ENCODE measurements at places on chromosomes 7 and 10.

GRCh38 chr10:17430647-17431355, 23.6 kb downstream of the ST8SIA6 start:
- peak; percentile 71 for DNase-seq

DNA sequence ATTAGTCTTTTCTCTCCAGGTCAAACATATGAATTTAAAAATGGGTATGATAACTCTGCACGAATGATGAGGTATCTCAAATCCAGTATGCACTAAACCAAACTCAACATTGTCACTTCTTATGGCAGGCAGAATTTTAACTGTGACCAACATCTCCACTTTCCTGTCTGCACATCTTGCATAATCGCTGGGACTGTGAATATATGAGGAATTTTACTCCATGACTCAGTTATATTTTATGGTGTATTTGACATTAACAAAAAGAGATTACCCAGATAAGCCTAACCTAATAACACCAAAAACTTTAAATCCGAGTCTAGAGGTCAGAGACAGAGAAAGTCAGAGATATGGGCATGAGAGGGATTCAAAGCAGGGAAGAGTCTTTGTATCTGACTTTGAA, 454.5 kb upstream of the SEMA3D start:
- DNase-seq = no peak

DNA sequence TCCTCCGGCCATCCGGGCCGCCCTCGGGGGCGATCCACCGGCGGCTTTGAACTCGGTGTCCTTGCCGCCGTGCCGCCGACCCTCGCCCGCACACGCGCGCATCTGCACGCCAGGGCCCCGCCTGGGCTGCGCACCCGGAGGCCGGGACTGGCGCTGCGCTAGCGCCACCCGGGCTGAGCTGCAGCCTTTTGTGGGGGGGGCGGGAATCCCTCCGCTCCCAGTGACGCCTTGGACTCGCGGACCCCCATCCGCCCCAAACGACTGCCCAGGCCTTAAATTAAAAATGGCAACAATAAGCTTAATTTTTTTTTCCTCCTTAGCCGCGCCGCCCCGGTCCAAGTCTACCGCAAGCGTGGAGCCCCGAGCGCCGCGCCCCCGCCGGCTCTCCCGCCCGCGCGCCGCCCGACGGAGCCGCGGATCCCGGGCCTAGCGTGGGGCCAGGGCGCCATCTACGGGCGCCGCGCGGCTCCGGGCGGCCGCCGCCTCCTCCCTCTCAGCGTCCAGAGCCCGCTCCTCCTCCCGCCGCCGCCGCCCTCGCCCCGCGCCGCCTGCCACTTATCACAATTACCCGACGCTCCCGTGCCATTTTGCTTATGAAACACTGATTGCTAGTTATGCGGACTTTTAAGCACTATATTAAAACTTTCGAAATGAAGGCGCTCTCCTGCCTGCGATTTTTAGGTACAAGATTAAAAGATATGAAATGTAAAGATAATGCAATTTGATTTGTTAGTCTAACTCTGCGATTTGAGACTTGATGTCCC, 7.5 kb upstream of the EBF3 start:
- DNase-seq = peak; percentile 81

DNA sequence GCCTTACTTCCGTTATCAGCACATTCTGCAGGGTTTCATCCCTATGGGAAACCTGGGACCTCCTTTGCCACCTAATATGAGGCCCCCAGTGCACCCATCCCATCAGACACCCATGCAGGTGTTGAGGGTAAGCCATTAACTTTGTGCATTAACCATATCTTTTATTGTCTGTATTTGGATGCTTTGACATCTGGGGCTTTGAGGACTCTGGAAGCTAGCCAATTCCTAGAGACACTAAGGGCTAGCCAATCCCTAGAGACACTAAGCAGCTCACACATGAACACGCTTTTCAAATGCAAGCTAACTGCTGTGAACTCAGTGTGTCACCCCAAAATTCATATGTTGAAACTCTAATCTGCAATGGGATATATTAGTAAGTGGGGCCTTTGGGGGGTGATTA, 272.5 kb upstream of the COBL start:
- no peak for DNase-seq

GRCh38 chr7:142787783-142788182, 17.0 kb downstream of the PRSS2 start:
- DNase-seq = no peak

DNA sequence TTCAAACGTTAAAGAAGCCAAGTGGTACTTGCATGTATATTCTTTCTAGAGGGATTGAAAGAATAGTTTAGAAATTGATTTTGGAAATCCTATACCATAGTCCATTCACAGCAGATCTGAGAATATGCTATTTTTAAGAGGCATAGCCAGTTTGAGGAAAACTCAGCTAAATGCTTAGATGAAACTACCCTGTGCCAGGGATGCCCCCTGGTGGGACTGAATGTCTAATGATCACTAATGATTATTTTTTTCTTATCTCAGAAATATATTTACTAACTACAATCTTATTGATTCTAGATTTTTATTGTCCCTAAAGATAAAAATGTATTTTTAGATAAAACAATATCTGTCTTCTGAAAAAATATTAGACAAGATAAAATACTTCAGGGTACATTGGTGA, 844.9 kb upstream of the PHF14 start:
- DNase-seq = no peak

- DNase-seq = no peak
These were observed 107.7 kb upstream of the RET start for GRCh38 chr10:42969147-42969546.

DNA sequence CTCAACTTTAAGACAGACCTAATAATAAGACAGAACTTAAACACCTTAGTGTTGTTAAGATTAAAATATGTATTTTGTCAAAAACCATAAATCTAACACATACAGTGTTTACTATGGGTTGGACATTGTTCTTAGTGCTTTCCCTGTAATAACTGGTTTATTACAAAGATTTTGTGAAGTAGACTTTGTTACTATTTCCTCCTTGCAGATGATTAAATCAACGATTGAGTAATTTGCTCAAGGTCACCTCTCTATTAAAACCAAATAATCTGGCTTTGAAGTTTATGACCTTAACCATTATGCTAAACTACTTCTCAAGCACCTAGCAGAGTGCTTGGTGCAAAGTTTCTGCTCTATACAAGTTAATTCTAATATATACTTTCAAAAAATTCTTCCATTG, 102.7 kb upstream of the FAM3C start:
- DNase-seq = no peak

GRCh38 chr7:137611606-137612005, 235.2 kb downstream of the DGKI start:
- DNase-seq = no peak

DNA sequence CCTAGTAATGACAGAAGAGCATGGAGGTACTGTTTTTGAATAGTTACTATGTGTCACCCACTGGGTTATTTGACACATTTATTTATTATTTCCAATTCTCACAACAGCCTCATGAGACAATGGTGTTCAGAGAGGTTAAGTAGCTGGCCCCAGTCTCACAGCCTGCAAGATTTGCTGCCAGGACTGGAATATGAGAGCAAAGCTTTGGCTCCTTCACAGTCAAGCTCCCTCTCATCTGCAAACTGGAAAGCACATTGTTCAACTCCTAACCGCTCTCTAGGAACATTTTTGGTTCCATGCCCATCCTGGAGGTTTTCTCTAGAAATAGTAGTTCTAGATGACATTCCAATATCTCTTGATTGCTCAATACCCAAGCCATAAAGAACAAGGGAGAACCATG, 75.5 kb upstream of the CXCL12 start:
- DNase-seq = no peak

GRCh38 chr10:63562391-63562790, 41.2 kb downstream of the REEP3 start:
- DNase-seq = no peak

DNA sequence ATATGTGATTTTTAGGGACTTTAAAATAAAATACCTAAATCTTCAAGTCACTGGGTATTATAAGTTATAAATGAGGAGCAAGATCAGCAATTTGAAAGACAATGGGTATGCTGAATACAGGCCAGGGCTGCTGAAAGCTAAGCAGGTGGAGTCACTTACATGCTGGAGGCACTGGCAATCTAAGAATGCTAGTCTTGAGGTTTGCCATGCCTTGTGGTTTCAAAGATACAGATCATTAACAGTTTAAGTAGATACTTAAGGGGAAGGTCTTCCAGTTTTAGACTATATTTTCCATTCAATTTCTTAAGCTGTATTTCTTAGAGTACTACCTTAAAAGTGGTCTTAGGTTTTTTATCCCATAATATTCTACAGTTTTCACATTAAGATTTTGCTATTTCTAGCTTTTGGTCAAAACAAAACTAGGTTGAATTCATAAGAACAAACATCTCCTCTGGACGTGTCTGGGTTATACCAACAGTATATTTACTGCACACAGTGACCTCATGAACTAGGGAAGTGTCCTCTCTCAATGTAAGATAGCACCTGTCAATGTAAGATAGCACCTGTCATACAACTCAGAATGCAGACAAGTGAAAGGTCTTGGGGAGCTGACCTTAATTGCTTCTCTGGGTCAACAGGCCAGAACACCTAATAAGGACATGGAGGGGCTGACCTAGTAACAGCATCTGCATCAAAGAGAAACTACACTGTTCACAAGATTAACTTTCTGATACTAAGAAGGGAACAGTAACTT, 2.0 kb downstream of the SRI start:
- DNase-seq = no peak

GRCh38 chr10:122997864-122998263, 10.7 kb downstream of the IKZF5 start:
- DNase-seq = no peak

DNA sequence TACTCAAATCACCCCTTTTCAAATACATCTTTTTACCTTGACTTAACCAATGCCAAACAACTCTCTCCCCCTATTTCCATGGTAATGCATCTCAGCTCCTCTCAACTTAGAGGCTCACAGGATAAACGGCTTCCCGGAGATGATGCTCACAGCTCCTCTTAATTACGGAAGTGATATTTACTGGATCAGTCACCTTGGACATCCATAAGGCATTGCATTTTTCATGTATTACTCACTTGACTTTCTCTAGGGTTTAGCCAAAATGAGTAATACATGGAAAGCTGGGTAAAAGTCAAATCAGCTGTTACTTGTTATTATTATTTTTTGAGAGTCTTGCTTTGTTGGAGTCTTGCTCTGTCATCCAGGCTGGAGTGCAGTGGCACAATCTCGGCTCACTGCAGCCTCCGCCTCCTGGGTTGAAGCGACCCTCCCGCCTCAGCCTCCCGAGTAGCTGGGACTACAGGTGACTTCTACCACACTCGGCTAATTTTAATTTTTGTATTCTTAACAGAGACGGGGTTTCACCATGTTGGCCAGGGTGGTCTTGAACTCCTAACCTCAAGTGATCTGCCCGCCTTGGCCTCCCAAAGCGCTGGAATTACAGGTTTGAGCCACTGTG, 73.3 kb upstream of the RHEB start:
- DNase-seq = no peak

DNA sequence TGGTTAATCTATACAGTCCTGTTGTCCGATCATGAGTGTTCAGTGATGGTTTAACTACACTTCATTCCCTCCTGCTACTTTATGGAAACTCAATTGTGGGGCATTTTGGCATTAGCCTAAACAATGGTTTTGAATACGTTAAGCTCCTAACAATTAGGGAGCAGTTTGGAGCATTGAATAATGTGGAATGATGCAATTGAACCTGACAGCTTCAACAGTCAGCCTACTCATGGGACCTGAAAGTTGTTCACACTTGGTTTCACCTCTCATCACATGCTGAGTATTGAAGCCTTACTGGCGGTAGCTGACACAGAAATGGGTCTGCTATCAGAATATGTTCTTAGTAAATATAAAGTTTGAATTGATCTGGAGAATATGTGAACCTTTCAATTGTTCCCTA, 186.1 kb downstream of the MLLT10 start:
- no peak for DNase-seq

DNA sequence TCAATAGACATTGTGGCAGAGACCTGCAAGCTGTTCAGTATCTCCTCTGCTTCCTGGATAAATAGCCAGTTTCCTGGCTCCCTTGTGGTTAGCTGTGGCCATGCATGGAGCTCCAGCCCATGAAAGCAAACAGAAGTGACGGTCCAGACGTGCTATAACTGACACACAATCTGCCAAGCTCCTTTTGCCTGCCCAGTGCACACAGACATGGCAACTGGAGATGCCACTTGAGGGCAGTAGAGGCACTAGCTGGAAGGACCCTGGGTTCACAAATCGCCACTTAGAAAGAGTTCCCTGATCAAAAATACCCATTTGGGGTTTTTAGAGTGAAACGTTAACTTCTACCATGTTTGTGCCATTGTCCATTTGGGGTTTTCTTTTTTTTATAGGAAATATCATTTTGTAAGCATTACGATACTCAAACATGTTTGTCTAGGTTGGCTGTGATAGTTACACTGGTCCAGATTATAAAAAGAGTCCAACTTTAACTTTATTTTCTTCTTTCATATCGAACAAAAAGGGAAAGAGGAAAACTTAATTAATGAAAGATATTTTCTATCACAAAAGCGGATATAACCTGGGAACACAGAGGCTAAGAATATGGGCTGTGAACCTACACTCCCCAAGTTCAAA, 31.3 kb downstream of the KIN start:
- no peak for DNase-seq

DNA sequence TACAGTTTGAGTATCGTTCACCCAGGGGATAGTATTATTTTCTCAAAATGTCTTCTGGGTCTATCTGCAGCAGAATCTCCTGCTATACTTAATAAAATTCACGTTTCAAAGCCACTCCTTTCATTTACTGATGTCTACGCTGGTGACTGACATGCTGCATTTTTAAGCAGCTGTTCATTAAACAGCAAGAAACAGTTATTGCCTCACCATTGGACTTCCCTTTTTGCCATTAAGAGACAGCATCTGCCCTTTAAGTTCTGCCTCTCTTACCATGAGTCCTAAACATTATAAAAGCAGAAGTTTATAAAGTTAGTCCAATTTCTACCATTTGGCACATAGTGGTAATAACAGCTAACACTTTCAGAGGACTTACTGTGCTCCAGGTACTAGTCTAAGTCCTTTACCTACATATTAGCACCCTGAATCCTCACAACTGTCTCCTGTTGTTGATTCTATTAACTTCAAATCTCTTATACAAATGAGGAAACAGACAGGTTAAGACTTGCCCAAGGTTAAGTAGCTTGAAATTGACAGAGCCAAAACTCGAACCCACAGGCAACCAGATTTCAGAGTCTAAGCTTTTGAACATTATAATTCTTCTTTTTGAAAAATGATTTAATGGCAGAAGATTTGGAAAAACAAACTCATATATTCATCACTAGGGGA, 169.5 kb downstream of the SNX13 start:
- DNase-seq = no peak

DNA sequence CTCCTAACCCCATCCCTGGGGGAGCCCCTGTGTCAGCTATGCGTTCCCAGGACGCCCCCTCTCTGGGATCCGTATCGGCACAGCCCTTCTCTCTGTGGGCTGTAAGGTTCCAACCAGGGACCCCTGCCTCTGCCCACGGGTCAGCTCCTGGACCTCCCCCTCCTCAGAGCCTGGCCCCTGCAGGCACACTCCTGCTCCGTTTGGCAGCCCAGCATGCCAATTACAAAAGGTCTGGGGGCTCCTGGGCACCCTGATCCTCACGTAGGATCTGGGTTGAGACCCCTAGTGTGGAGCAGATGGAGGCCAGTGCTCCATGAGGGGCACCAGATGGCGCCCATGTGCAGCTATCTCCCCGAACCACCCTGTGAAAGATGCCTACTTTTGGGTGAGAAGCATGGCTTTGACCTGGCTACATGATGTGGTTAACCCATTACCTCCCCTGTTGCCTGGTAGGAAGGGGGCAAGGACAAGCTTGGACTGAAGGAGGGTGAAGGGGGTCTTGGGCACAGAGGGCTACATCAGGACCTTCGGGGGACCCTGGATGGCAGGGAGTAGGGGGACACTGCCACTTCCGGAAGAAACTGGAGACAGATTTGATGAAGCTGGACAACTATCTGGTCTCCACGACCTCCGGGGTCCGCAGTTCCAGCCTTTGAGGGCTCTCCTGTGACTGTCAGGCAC, 9.0 kb downstream of the TACR2 start:
- DNase-seq = no peak

All from left ventricle myocardium superior (tissue), 1 donor.